ENCODE measurements at places on chromosomes 12 and 14.
A peak's percentile ranks its signal among the peaks of the same experiment; 100 is the strongest.

GRCh38 chr14:33707716-33708115 is 243.2 kb downstream of the EGLN3 start:
- no peak for DNase-seq

DNA sequence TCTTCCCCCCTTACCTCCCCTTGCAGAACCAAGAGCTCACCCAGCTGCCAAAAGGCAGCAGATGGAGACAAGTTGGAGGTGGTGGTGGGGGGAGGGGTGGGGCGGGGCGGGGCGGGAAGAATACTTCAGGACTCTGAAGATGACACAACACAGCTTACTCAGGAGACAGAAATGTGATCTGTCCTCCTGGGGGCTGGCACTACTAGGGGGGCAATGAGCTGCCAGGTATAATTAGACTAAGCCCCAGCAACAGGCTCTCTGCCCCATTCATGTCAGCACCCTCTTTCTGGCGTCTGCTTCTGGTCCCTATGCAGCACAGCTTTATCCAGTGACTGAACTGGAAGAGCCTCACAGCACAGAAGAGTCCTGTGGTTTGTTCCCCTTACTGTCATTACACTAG is 407.0 kb downstream of the MED13L start:
- no peak for DNase-seq

DNA sequence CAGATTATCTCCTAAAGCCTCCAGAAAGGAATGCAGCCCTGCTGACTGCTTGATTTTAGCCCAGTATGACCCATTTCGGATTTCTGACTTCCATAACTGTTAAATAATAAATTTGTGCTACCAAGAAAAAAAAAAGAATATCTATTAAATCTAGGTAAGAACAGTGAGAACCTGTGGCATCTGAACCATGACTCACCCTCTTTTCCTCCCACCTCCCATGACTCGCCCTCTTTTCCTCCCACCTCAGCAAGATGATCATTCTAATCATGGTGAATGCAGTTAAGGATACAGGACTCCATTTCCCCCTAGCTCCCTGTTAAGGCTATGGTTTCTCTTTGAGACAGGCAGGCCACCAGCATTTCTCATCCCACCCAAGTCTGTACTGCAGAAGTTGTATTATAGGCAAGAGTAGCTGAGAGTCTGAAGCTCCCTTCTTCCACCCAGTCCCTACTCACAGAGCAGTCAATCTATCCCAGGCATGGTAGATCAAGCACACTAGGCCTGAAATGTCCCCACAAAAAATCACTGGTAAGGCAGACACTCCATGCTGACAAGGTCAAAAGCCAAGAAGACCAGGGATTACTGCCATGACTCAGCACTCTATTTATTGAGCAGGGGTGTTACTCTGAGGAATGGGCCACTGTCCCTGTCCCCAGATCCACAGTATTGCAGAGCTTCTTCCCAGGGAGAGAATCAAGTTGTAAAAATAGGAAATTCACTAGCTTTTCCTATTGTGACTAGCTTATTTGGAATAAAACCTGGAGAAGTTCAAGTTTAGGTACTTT is 188.9 kb downstream of the ADAMTS20 start:
- DNase-seq, result no peak

GRCh38 chr12:20142956-20143355 is 225.4 kb upstream of the PDE3A start:
- no peak for DNase-seq

DNA sequence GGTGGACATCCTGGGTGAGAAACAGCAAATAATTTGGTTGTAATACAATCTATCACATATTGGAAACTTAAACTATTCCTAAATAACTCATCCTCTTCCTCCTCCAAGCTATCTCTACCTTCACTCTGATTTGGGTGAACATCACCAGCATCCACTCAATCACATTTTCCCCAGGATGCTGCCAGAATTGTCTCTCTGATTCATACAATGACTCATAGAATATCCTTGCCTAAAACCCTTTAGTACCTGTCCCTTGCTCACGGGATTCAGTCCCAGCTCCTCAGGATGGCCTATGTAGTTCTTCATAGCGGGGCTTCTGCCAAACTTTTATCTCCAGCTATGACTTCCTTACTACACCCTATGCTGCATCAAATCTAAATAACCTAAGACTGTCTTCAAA is 146.8 kb downstream of the EMP1 start:
- DNase-seq, result no peak

DNA sequence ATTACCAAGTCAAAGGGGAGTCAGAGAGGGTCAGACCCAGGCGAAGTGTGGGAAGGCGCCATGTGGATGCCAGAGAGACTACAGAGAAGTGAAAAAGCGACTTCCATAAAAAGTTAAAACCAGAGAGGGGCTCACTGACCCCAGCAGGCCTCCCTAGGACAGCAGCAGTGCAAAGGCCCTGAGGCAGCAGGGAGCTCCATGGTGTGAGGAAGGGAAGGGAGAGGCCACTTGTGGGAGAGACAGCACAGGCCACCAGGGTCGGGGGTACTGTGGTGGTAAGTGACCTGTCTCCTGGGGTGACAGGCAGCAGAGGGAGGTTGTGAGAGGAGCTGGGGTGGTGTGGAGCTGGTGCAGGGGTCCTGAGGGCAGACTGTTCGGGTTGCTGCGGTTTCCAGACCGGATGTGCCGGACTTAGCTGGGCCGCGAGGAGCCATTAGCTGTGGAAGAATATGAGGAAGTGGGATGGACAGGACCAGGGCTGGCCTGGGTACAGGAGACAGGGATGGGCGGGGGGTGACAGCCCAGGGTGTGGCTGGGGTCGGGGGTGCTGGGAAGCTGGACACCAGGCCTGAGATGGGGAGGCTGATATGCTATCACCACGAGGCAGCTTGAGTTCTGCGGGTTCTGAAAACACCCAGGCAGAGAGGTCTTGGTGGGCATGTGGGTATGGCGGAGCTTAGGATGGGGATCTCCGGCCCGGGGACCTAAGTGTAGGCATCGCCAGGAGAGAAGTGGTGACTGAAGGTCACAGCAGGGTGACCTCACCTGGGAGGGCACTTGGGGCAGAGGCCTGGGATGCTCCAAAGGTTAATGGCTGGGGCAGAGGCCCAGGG is 22.7 kb downstream of the SETD1B start:
- DNase-seq, result no peak

GRCh38 chr14:74942608-74943007 is 12.8 kb downstream of the PGF start:
- peak; percentile 20 for DNase-seq

DNA sequence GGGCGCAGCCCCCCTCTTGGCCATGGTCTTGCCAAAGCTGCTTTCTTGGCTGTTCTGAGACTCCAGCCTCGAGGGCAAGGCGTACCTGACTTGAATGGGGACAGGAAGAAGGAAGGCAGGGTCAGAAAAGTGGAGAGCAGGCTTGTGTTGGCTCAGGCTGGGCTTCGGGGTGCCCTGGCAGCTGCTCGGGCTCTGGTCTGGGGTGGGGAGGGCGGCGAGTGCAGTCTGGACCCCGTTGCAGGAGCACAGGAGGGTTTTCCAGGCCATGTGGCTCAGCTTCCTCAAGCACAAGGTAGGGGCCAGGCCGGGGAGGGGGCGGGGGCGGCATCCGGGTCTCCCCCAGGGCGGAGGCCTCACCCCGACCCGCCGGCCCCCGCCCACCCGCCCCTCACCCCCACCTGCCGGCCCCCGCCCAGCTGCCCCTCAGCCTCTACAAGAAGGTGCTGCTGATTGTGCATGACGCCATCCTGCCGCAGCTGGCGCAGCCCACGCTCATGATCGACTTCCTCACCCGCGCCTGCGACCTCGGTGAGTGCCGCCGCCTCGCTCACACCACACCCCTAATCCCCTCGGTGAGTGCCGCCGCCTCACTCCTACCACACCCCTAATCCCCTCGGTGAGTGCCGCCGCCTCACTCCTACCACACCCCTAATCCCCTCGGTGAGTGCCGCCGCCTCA is 4.2 kb downstream of the NOC4L start:
- no peak for DNase-seq

GRCh38 chr12:105977236-105977635 is 161.5 kb downstream of the NUAK1 start:
- no peak for DNase-seq

GRCh38 chr12:107033758-107034739 is 47.1 kb upstream of the MTERF2 start:
- no peak for DNase-seq

GRCh38 chr14:46399049-46399448 is 252.5 kb downstream of the RPL10L start:
- DNase-seq, result no peak

- peak; percentile 78 for DNase-seq
Observed at GRCh38 chr12:27383429-27384260, 51.0 kb downstream of the BMAL2 start.

DNA sequence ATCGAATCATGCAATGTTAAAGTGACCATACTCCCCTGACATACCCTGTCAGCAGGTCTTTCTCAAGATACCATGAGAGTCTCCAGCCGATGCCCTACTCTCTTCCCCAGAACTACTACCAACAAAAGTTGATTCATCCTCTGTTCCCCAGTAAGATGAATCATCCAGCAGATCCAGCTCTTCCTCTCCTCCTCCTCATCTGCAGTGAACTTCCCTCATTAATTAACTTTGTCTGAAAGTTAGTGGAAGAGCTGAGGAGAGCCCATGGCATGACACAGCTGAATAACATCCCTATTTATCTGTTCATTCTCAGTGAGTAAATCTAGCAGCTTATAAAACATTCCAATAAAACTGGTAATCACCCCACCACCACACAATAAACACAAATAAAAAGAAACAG is 213.4 kb downstream of the EGLN3 start:
- DNase-seq, result no peak

DNA sequence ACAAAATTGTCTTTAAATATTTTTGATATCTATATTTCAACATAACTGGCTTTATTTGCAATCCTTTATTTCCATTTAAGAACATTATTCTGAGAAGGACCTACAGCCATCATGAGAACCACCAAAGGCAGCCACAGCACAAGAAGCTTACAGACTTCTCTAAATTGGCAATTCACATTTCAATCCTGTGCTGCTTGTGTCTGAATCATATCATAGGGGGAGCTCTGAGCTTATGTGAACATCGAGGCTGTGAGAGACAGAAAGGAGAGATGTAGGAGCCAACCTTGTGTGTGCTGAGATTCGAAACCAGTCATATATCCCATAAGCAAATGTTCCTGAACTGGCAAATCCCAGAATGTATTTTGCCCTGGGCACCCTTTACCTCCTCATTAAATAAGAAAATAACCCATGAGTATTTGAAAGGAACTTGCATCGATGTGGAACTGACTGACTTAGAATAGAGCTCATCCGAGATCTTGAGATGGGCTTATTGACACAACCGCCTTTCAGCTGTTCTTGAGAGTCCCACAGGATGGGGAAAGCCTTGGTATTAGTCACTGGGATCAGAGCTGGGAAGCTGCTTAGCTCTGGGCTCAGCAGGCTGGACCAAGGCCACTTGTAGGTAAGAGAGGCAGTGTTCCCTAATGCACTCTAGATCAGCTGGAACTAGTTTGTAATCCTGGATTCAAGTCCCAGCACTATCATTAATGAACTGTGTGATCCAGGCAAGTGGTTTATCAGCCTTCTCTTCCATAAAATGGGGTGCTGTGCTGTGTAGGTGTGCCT is 329.8 kb downstream of the CACNA1C start:
- DNase-seq, result peak; percentile 30
